ENCODE measurements at places on chromosomes 3 and 15.

GRCh38 chr3:61562721-61563312, 1.4 kb downstream of the PTPRG start:
- no peak for DNase-seq

GRCh38 chr15:88727439-88727838, 75.8 kb upstream of the ACAN start:
- no peak for DNase-seq

DNA sequence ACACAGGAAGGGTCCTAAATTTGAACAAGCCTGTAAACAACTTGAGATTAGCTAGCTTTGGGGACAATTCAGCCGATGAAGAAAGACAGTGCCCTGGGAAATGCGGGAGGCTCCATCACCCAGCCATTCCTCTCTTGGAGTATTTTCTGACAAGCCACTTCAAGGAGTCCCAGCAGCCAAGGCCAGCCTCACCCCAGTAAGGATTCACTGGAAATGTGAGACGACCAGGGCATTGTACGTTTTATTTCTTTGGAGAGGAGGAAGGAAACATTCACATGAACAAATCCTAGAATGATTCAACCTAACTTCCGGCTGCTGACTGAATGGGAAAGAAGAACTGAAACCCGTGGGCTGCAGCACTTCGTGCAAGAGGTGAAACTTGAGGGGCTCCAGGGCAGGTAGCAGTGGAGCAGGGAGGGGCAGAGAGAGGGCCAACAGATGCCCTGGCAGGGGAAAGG, 116.4 kb upstream of the ARHGEF3 start:
- DNase-seq: peak; percentile 62

GRCh38 chr15:47746516-47746915, 29.2 kb downstream of the SEMA6D start:
- no peak for DNase-seq

DNA sequence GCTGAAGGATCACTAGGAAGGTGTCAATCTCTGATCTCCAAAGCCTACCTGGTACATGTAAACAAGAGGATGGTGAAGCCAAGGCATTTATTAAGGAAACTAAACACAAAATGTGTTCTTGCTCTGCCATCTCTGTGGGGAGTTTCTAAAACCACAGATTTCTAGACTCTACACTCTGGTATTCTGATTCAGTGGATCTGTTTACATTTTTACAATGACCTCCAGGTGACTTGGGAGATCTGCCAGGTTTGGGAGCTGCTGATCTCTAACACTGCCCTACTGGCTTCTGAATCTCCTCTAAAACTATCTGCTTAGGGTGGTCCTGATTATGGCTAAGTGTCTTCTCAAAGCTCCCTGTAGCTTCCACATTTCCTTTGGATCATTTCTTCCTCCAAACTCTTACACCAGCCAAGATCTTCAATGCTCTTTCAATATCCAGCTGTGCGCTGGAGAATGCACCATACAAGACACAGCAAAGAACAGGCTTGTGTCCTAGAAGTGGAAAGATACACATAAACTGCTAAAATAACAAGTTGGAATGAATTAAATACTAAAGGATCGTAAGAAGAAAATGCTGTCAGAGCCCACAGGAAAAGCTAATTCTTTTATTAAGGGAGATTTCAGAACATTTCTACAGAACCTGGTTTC, 72.7 kb downstream of the GREM1 start:
- no peak for DNase-seq

DNA sequence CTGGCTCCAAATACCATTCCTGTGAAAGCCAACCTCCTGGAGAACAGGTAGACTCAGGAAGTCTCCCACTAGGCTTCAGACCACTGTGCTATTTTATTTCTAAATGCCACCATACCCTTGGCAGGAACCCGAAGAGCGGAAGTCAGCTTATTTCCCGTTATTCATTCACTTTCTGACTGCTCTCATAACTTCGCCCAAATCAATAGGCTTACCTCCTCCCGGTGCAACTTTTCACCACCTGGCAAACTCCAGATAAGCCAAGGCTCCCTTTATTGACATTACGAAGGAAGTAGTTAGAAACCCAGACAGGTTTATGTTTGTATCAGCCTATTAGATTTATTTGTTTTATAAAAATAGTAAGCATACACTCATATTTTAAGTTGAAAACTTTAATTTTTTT, 3.3 kb upstream of the CCDC54 start:
- DNase-seq: no peak

GRCh38 chr3:194162070-194162678, 26.2 kb downstream of the HES1 start:
- no peak for DNase-seq

GRCh38 chr3:28287046-28287445, 45.6 kb downstream of the CMC1 start:
- DNase-seq: no peak

GRCh38 chr3:177831361-177831760, 634.1 kb upstream of the TBL1XR1 start:
- no peak for DNase-seq

DNA sequence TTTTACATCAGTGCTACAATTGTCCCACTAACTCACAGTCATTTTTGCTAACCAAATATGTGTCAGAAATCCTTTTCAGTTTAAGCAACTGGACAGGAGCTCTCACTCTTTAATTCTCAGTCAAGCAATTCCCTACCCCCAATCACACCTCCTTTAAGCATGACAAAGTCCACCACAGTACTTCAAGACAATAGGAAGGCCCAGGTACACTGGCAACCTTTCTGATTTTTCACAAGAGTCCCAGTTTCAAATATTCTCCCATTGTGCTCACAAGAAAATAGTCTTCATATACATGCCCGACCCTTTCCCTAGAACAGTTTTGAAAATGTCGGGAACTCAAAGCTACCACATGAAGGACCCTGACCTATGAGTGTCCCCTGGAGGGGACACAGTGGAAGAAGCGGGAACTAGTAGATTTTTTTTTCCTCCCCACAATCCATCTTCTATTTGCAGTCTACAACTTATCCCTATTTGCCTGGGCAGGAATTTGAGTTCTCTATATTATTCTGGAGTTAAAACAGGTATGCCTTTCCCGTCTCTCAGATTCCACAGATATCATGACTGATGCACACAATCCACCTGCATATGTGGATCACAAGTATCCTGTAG, 413.5 kb downstream of the TIGIT start:
- no peak for DNase-seq

- no peak for DNase-seq
Measured at GRCh38 chr15:57326196-57326595, 50.1 kb upstream of the CGNL1 start.

GRCh38 chr3:11128682-11129632, 25.3 kb upstream of the HRH1 start:
- no peak for DNase-seq

GRCh38 chr3:48711727-48712126, 5.3 kb downstream of the IP6K2 start:
- no peak for DNase-seq

DNA sequence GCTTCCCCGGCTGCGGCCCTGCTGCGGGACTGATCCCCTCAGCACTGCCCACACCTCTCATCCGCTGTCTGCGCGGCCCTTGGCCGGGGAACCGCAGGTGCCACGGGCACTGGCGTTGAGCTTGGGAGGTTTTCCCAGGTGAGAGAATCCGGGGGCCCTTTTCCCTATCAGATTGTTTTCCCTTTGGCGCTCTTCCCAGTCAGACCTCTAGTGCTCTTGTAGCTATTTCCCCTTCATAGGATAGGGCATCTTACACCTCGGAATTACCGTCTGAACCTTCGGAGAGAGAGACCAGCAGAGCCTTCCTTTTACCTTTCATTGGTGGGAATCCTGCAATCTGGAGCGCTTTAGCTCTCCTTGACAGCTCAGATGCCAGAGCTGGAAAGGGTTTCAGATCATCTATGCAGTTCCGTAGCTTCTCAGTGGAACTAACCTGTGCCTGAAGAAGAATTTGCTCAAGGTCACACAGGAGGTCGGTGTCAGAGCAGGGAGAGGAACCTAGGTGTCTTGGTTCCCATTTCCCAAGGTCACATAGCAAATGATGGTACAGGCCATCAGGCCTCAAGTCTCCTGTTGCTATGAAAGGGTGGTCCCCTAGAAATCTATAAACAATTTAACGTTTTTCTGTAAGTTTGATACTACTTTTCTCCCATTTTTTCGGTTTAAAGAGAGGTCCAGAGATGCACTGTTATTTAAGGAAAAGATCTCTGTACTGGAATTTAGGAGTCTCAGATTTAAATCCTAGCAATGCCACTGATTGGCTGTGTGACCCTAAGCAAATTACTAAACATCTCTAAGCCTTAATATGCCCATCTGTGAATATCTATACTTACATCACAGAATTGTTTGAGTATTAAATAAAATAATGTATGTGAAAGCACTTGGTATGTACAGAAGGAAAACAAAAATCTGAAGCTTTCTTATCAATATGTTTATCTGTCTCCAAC, 916 bp downstream of the IDH3A start:
- no peak for DNase-seq

- no peak for DNase-seq
Measured at GRCh38 chr3:128275316-128276145, 122.2 kb downstream of the EEFSEC start.

DNA sequence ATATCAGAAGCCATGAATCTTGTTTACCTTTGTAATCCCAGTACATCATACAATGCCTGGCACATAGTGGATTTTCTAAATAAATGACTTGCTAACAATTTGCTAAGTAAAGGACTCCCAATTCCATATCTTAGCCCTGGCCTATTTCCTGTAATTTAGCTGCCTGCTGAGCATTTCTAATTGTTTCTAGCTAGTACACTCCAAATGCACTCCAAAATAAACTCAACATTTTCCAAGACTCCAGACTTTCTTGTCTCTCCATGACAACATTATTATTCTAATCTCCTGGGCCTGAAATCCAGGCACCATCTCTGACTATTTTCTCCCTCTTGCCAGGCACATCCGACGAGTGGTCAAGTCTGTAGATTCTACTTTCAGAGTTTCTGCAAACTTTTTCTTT, 773.5 kb downstream of the SQOR start:
- no peak for DNase-seq
